ENCODE measurements at places on chromosomes 7 and 10.

DNA sequence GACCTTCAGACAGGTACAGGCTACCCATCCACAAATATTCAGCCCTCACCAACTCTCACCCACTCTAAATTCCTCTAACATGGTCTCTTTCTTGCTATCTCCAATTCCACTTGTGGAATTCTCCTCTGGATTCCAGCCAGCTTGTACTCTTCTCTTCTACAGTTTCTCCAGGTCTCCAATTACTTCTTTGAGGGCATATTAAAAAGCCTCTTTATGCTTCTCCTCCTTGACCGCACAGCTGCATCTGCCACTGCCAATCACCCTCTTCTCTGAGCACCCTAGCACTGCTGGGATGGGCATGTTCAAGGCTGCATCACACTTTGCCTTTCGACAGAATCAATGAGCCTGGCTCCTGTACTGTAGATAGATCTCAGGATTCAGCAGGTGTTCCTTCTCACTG, 101.5 kb upstream of the ANKRD1 start:
- DNase-seq = no peak

DNA sequence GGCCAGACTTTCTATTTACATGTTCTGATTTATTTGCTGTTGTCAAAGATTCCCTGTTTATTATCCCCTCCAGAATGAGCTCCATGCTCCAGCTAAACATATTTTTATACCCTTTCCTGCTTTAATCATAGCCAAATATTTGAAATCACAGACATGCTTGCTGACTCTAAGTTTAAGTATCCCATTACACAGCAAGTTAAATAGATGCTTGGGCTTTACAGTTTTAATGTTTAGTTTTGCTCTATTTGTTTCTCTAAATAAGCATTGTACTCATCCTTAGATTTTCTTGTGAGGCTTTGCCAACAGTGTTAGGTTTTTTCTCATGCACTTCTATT, 196.8 kb downstream of the TAX1BP1 start:
- DNase-seq = no peak

DNA sequence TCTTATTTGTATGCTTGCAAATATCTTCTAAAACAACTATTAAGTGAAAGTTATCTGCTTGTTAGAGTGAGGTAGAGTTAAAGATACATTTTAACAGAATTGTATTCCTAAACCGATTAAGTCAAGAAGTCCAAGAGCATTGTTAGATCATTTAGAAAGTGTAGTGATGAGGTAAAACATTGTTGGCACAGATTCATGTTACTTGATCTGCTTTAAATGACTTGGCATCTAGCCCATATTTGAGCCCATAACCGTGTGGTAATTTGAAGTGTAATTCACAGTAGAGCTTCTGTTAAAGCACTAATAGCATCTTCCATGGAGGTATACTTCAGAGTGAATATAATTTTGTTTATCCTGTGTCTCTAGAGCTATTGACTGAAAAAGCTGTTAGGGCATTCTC, 62.1 kb downstream of the PTEN start:
- DNase-seq = no peak

- no peak for DNase-seq
Measured at GRCh38 chr10:133349160-133349568, 2.0 kb downstream of the PRAP1 start.

DNA sequence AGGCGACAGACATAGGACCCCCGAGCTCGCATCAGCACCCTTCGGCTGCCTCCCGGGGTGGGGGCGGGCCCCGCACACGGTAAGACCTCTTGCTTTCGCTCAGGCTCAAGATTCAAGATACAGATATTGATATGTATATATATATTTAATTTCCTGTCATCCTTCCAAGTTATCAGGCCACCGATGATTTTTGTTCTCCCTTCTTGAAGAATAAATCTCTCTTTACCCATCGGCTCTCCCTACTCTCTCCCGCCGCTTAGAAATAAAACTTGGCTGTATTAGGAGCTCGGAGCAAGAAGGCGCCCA, 603 bp downstream of the ADRA2A start:
- DNase-seq = no peak

GRCh38 chr10:129602938-129603535, 136.0 kb downstream of the MGMT start:
- no peak for DNase-seq

GRCh38 chr7:151010307-151011096, 13.8 kb downstream of the ATG9B start:
- DNase-seq = no peak

DNA sequence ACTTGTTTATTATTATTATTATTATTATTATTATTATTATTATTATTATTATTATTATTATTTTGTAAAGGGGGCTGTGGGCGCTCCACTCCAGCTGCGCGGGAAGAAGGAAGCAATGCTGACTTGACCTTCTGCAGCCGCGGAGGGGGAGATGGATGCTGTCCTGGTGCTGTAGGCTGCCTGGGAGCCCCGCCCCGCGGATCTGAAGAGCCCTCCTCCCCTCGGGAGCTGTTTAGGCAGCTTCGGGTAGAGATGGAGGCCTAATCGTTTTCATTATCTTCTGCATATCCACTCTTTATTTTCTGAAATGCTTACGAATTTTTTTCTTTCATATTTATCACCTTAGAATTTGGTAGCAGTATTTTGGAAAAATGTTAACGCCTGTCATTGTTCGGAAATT, 101.2 kb upstream of the KLF6 start:
- no peak for DNase-seq

- DNase-seq = no peak
Measured at GRCh38 chr7:29158795-29159423, 12.6 kb upstream of the CPVL start.

- DNase-seq = no peak
Measured at GRCh38 chr7:7882888-7883287, 85.7 kb upstream of the GLCCI1 start.

- no peak for DNase-seq
Measured at GRCh38 chr10:26544932-26545331, 106.8 kb downstream of the APBB1IP start.

GRCh38 chr10:79406683-79407422, 38.6 kb downstream of the ZCCHC24 start:
- DNase-seq = no peak

GRCh38 chr7:44823255-44823781, 24.6 kb downstream of the H2AZ2 start:
- no peak for DNase-seq

DNA sequence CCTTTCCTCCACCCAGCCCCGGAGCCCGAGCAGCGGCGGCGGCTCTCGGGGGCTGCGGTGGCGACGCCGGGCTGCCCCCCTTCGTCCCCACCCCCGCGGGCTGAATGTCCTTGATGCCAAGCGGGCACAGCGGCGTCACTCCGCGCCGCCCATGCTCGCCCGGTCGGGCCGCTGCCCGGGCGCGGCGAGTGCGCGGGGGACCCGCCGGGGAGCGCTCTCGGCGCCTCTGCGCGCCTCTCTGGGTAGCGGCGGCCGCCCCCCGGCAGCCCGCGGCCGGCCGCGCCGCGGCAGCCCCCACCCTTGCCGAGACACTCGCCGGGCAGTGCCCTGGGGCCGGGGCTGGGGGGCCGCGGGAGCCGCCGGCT, 433 bp upstream of the PLXNA4 start:
- no peak for DNase-seq

DNA sequence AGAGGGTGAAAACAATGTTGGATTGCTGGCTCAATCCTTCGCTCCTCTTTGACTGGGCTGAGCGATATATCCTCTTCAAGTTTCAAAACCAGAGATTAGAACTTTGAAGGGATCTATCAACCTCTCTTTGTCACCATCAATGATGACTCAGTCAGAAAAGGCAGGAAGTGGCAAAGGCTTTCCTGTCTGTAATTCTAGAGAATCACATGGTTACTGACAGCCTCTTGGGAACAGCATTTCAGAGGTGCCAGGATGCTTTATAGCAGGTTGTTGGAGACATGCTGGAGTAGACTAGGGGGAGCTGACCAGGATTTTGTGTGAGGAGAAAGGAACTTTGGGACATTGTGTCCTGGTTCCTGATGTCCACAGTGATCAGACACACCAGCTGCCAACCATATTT, 81.3 kb downstream of the PRKCQ start:
- no peak for DNase-seq

DNA sequence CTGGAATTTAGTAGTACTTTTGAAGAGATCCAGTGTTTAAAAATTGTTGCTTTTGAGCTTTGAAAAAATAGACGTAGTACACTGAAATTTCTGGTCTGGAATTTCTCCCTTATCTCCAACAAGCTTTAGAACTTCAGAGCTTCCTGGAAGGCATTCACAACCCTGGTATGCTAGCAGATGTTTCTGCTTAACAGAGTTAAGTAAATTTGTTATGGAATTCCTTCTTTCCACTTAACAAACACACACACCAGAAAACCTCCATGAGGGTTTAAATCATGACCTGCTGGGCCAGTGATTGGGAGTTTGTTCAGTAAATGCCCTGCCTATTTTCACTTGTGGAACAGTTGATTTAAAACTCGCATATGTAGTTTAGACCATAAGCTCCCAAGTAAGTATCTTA, 13.7 kb downstream of the ASB15 start:
- DNase-seq = no peak

GRCh38 chr10:114831186-114831867, 9.7 kb downstream of the FHIP2A start:
- DNase-seq = no peak

DNA sequence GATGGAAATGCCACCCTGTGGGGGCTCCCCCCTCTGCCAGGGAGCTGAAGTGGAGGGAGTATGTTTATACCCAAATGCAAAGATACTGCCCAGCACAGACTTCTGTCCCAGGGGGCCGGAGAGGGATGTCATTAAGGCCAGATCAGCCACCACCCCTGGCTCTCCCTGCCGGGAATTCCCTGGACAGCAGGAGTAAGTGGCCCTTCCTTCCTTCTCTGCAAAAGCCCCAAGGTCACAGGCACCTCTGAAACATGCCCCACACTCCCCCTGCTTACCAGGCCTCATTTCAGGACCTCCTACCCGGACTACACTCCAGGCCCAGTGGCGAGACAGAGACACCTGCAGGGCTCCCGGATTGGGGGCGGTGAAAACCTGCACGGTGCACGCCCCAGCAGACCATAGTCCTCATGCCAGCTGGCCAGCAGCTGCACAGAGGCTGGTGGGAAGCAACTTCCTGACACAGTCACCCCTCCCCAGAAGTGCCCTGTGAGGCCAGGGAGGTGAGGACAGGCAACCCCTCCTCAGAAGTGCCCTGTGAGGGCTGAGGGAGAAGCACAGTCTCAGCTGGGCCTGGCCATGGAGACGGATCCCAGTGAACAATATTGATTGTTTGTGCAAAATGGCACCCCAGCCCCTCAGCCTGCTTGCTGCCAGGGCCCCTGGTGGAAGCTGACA, 33.0 kb upstream of the RET start:
- DNase-seq = no peak

DNA sequence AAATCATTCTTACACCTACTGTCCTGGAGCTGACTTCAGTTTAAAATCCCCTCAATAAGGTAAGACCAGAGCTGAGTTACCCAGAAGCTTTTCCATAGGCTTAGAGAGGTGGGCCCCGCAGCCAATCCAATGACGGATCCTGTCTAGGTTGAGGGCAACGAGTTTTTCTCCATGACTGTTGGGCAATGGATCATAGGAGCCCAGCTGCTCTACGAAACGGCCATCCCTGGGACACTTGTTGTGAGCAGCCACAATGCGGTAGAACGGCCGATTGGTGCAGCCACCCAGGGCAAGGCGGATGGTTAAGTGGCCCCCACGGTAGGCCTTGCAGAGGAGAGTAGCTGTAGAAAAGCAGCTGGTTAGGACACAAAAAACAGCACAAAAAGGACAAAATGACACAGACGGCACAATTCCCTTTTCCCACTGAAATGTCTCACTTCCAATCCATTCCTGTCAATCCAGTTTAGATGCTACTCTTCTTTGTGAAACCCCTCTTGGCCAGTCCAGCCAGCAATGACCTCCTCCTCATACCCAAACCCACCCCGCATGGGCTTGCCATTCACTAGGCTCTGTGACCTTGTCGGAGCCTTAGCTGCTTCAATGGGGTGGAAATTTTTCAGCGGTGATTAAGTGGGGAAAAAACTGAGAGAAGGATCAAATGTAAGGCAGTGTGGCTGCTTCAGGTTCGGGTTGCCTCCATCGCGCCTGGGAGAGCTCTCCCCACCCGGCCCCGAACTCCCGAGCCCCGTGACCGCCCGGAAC, 580 bp downstream of the MRPS16 start:
- DNase-seq = no peak

- DNase-seq = no peak
Measured at GRCh38 chr10:71553432-71553831, 156.7 kb downstream of the CDH23 start.

GRCh38 chr10:129035052-129035827, 431.8 kb upstream of the MGMT start:
- peak; percentile 54 for DNase-seq

DNA sequence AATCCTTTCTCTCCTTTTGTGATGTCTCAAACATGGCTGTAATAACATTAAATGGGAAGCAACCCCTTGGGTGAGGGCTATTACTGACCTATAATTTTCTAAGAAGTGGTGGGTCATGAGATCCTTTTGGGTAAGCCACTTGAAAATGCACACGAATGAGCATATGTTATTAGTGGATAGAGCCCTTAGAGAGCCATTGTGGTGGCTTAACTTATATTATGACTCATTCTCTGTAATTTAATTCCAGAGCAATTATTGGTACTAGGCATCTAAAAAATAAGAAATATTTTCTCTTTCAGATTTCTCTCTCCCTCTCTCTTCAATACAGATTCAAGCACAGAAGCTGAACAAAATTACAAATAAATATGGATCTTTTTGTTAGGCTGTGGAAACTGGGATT, 1177.4 kb upstream of the PHF14 start:
- DNase-seq = no peak

- no peak for DNase-seq
Measured at GRCh38 chr7:2911466-2911865, 67.4 kb upstream of the GNA12 start.

DNA sequence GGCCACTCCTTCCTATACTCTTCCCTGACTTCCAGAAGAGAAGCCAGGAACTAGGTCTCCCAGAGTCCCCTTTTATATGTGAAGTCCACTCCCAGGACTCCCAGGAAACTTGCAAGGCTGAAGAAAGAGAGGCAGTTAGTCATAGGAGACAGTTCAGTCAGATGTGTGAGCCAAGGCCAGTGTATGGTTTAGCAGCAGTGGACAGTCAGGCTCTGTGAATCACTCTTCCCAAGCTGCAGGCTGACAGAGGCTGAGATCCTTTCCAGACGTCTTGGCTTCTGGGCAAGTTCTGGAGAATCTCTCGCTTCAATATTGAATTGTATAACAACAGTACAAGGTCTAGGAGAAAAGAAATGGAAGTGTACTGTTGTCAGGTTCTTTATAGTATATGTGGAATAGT, 26.9 kb downstream of the BLVRA start:
- DNase-seq = no peak

GRCh38 chr7:67341153-67341768, 344.6 kb downstream of the TYW1 start:
- DNase-seq = no peak

- DNase-seq = peak; percentile 54
Measured at GRCh38 chr10:5623081-5623748, 43.2 kb downstream of the ASB13 start.

DNA sequence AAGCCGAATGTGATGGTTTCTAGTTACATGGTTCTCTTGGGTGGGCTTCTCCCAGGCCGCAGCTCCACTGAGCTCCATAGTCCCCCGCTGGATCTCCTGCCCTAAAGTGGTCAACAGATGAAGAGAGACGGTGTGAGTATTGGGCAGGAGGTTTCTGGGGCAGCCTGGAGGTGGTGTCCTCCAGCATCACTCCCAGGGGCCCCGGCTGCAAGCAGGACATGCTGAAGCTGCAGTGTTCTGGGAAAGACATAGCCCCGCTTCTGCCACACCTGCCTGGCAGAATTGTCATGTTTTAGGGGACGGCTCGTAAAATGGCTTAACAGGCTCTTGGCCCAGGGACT, 40.4 kb downstream of the CALML3 start:
- no peak for DNase-seq
